Iris pigment epithelial cell (primary cell): ENCODE measurements at places on chromosomes 2 and 18.

DNA sequence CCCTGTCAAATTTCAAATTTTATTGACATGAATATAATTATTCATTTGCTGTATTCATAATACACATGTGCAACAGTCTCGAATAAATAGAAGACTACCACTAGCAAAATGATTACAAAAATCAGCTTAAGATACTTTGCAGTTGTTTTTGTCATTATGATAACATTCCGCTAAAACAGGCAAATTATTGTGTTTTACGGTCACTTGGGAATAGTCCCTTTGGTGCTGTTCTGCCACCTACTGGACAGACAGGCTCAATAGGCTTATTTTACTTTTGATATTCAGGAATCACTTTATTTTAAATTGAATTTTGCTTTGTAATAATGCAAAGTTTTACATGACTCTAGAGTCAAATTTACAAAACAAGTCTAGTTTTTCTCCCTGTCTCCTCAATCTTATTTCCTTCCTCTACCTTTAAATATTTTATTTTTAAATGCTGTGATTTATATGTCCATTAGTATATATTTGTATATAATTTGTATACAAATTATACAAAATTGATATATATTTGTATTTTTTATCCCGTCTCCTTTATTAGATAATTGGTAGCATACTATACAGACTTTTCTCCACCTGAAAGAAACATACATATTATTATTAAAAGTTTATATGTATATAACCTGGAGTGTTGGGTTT lies 456.3 kb downstream of the DLGAP1 start:
- DNase-seq, result peak; percentile 44

DNA sequence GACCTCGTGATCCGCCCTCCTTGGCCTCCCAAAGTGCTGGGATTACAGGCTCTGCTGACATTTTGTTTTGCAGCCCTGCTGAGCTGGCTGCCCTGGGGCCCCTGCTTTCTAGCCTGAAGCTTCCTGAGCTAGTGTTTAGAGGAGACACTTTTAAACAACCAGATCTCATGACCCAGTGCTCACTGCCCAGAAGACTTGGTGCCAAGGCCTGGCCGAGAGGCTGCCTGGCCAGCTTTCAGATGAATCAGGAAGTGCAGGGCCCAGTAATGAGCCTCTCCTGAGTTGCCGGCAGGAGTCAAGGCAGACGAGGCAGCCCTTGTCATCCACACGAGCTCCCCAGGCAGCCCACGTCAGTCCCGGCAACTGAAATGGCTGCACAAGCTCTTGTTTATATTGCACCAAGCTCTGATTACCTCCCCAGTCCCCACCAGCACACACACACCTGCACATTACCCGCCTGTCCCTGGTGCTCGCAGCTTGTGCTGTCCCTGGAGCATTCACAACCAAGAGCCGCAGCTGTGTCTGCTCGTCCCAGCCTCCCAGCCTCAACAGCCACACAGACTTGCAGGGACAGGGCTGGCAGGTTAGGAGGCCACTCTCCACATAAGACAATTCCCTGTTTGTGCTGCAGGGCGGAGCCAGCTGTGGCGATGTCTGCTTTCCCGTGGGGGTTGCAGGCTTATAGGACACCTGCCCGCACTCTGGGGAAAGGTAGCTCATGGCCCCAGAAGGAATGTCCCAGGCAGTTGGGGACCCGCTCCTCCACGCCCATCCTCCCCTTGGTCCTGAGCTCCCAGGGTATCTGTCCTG lies 331.2 kb upstream of the MYT1L start:
- DNase-seq, result no peak

GRCh38 chr2:105671156-105671555 lies 73.6 kb upstream of the NCK2 start:
- no peak for DNase-seq

GRCh38 chr18:62586151-62586774 lies 63.4 kb downstream of the ZCCHC2 start:
- peak; percentile 68 for DNase-seq

- DNase-seq, result no peak
These were observed 147.4 kb upstream of the STK17B start for GRCh38 chr2:196318517-196319377.

- peak; percentile 61 for DNase-seq
These were observed 32.5 kb downstream of the IDH1 start for GRCh38 chr2:208222351-208222750.

GRCh38 chr2:217842017-217842416 lies 160.8 kb downstream of the TNS1 start:
- no peak for DNase-seq

DNA sequence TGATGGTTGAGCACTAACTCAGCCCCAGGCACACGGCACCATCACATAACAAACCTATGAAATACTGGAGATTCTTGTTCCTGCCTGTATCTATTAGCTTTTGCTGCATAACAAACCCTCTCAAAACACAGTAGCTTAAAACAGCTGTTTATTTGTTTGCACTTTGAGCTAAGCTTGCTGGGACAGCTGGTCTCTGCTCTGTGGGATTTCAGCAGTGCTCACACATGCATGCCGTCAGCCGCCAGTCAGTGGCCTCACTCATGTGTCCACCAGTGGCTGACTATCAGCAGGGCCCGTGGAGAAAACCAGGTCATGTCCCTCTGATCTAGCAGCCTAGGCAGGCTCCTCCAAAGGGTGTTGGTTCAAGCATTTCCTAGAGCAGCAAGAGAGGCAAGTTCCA lies 52.8 kb upstream of the RAB12 start:
- DNase-seq, result no peak

DNA sequence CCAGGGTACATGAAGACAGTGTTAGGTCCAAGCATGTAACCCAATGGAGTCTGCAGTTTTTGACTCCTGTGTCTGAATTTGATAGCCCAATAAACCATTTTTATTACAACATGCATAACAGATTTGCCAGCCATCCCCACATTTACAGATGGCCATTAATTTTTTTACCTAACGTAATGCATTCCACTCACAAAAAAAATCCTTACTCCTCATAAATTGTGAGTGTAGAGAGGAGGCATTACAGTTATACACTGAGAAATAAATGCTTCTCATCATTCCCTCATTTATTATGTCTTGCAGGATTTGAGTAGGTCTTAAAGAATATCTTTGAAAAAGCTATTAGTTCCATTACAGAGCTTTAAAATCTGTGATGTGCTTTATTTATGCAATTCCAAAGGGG lies 193.8 kb downstream of the CMPK2 start:
- DNase-seq, result no peak

- peak; percentile 14 for DNase-seq
These were observed 32.4 kb downstream of the NGEF start for GRCh38 chr2:232980683-232981082.

GRCh38 chr2:148965623-148966437 lies 72.7 kb upstream of the LYPD6B start:
- DNase-seq, result no peak

- DNase-seq, result no peak
These were observed 10.2 kb downstream of the ADRA2B start for GRCh38 chr2:96105994-96106715.

DNA sequence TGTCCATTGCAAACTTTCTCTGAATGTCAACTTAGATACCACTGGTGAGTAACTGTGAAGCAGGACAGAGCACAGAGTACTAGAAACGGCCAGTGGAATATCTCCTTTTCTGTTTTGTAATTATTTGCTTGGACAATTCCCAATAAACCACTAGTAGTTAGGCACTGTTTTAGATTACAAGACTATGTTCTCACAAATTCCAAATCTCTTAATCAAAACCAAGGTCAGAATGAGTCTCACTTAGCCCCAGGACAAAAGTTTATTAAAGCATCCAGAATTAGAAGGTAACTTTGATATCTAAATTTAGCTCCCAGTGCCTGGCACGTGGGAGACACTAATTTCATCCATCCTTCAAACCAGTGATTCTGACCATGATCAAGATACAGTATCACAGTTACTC lies 89.0 kb downstream of the ZNF521 start:
- peak; percentile 4 for DNase-seq

GRCh38 chr2:40451918-40452605 lies at the start of gene SLC8A1:
TSS of gene SLC8A1 (minus strand) at chr2:40452090.
- DNase-seq, result peak; percentile 35

DNA sequence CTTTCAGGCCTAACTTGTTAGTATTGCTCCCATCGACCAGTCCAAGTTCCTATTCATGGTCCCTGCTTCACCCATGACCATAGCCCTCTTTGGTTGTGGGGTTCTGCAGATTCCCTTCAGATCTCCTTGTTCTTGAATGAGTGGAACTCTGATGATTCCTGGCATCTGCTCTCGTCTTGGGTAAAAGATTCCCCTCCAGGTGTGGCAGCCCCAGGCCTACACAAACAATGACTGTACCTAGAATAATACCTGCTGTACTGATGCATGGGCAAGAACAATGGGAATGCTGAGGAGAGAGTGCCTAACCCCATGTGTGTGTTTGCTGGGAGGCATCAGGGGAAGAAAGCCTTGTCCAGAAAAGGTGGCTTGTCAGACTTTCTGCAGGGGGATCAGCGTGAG lies 39.2 kb upstream of the MRPL19 start:
- no peak for DNase-seq

GRCh38 chr2:129329574-129329973 lies 649.9 kb upstream of the RAB6C start:
- no peak for DNase-seq

- peak; percentile 43 for DNase-seq
These were observed 38.5 kb downstream of the CARF start for GRCh38 chr2:202950592-202950991.

- DNase-seq, result no peak
These were observed 926.2 kb downstream of the TSN start for GRCh38 chr2:122681626-122682025.

GRCh38 chr2:143258126-143258892 lies 129.1 kb downstream of the ARHGAP15 start:
- DNase-seq, result no peak

- no peak for DNase-seq
These were observed 193.8 kb downstream of the RBM43 start for GRCh38 chr2:151067658-151068369.

DNA sequence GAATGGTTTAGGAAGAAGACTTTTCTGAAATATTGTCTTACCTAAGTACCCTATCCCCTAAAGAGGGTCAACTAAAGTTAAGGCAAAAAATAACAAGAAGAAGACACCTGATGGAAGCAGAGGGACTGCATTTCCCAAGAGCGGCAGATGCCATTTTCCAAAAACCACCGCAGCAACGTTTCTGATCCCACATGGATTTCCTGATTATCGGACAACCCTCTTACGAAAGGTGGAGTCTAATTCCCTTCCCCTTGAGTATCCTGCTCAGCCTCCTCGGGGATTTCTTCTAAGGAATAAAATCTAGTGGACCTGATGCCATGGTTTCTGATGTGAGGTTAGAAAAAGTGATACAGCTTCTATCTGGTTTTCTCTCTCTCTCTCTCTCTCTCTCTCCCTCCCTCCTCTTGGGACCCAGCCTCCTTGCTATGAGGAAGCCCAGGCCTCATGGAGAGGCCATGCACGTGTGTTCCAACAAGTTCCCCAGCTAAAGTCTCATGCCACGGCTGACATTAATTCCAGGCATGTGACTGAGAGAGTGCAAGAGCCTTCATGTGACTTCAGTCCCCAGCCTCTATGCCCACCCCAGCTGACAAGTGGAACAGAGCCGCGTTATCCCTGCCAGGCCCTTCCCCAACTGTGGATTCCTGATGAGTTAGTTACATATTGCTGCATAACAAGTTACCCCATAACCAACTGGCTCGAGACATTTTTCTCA lies 150.3 kb downstream of the SMAD2 start:
- DNase-seq, result no peak

GRCh38 chr2:100972452-100972851 lies 29.6 kb upstream of the RPL31 start:
- DNase-seq, result no peak

DNA sequence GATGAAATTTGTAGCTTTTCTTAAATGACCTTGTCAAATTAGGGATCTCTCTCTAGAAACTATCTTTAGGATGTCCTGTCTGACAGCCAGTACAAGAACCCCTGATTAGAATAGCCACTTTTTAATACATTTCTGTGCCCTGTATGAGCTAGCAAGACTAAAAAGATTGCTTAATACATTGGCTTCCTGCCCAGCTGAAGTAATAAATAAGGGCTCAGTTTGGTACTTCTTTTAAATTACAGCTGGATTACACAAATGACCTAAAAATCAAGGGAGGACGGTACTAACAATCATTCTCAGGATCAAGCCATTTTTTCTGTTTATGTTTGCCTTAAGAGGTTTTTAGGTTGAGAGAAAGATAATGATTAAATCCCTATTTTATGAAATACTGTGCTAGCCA lies 11.6 kb upstream of the OLA1 start:
- peak; percentile 90 for DNase-seq

- DNase-seq, result peak; percentile 3
These were observed 35.5 kb downstream of the NXPH2 start for GRCh38 chr2:138744713-138745112.

GRCh38 chr18:77984833-77985232 lies 735.2 kb downstream of the GALR1 start:
- DNase-seq, result no peak

GRCh38 chr2:79862756-79863155 lies 349.9 kb downstream of the CTNNA2 start:
- no peak for DNase-seq

GRCh38 chr18:3931542-3932112 lies 481.7 kb downstream of the TGIF1 start:
- no peak for DNase-seq

- no peak for DNase-seq
These were observed 136.6 kb downstream of the INSIG2 start for GRCh38 chr2:118224895-118225311.

DNA sequence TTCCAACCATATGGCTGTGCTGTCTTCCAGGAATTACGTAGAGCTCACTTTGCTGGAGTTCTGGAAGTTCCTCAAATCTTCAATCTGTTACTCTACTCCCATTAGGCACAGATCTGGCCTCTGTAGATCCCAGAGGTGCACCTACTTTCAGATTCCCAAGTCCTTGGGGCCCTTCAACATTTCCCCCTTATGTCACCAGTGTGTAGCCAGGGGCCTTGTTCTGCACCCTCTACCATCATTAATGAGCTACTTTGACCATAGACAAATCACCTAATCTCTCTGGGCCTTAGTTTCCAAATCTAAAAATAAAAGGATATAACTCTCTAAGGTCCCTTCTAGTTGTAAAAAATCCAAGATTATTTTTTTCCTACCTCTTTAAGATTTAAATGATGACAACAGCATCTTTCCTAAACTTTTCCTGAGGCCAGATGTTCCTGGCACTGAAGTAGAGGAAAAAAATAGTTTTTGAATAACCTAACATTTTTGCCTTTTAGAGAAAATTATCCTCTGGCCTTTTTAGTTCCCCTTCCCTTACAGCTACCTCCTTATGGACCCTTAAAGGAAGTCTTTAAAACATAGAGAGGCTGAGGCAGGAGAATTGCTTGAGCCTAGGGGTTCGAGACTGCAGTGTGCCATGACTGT lies 31.0 kb upstream of the WIPF1 start:
- no peak for DNase-seq

- DNase-seq, result no peak
These were observed 8.2 kb upstream of the NT5C1B start for GRCh38 chr2:18597618-18598017.

GRCh38 chr2:80393991-80394390 lies 89.4 kb upstream of the LRRTM1 start:
- no peak for DNase-seq

GRCh38 chr2:236306825-236307540 lies 42.8 kb upstream of the ASB18 start:
- no peak for DNase-seq

GRCh38 chr2:134952608-134953007 lies 34.0 kb downstream of the CCNT2 start:
- peak; percentile 43 for DNase-seq

- no peak for DNase-seq
These were observed 40.4 kb downstream of the EN1 start for GRCh38 chr2:118806797-118807667.
